ENCODE measurements at places on chromosomes 1 and 21. TPM values are rescaled to one million over a fixed set of nuclear protein-coding genes. Genes with fewer than 3 reads are reported as not detected.

Gene PCAT6
- total RNA-seq = not detected

Gene BMP8B
- 0.08 TPM for total RNA-seq

Gene C1orf167
- not detected for total RNA-seq

Gene RAB42
- 1.5 TPM for total RNA-seq

Gene DLGAP3
- total RNA-seq = not detected

Gene FNDC10
- 4.7 TPM for total RNA-seq

Gene CYP4X1
- not detected for total RNA-seq

Gene CFHR2
- total RNA-seq = not detected

Gene FMO5
- 0.39 TPM for total RNA-seq

Gene CAMK1G
- not detected for total RNA-seq

Gene ELAPOR1
- total RNA-seq = not detected
